ENCODE measurements at places on chromosomes 16 and 17.

DNA sequence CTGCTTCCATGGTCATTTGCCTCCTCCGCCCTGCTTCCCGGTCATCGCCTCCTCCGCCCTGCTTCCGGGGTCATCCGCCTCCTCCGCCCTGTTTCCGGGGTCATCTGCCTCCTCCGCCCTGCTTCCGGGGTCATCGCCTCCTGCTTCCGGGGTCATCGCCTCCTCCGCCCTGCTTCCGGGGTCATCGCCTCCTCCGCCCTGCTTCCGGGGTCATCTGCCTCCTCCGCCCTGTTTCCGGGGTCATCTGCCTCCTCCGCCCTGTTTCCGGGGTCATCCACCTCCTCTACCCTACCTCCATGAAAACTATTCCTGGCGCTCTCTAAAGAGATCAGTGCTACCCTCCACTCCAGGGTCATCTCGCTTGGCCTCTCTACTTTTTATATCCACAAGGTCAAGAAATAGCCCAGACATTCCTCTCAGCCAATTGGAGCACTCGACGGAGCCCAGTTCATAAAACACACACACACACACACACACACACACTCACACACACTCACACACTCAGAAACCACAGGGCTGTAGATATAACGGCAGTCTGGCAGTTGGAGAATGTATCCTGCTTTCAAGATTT, 44.8 kb downstream of the TRARG1 start:
- DNase-seq: no peak

GRCh38 chr17:60039114-60039846, 39.4 kb downstream of the HEATR6 start:
- DNase-seq: no peak

- DNase-seq: no peak
Observed at GRCh38 chr16:54585998-54586340, 299.4 kb upstream of the IRX3 start.

GRCh38 chr17:42185621-42185930, 324 bp upstream of the HCRT start:
- DNase-seq: no peak

GRCh38 chr16:23333034-23333579, 31.0 kb downstream of the SCNN1B start:
- DNase-seq: no peak

DNA sequence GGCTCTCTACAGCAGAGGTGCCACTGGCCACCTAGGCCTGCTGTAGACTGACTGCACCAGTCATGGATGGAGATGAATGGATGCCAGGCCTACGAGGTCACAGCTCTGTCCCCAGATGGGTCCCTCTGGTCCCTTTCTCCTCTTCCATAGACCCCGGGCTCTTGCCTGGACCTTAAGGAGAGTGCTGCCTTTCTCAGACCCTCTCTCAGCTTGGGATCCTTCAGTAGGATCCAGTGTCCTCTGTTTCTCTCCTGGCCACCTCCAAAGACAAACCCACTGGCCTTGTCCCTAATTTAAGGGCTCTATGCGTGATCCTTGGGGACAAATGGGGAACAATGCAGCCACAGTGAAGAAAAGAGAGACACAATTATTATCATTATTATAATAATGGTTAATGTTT, 189.3 kb upstream of the C16orf82 start:
- no peak for DNase-seq

GRCh38 chr17:73118951-73119391, 26.5 kb upstream of the SLC39A11 start:
- DNase-seq: no peak

DNA sequence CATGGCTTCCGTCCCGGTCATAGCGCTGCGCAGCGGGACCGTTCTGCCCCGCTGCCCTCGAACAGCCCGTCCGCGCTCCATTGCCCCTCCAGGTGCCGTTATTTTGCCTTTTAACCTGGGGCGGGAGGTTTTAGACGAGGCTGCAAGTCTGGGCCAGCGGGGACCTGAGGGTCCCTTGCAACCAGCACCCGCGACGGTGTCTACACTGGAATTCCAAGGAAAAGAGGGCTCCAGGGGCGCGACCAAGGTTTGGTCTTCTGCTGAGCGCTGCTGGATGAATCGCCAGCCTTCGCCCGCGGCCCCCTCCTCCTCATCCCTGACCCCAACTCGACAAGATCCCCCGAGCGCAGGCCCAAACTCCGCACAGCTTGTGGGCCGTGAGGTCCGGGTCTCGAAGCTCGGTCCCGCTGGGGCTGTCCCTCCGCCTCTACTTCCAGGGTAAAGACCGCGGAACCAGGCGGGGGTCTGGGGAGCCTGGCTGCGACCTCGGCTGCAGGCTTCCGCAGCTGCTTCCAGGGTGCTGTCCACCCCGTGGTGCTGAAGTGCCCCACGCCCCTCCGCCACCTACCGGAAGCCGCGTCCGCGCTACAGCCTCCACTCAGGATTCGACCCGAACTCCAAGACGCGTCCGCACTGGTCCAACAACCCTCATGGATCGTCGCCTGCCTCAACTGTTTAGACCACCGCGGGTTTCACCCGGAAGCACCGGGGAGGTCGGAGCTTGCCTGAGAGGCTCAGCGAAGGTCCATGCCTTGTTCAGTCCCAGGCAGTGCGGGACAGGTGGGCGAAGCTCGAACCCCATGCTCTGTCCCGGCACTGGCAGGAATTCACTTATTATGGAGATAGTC, 10.1 kb upstream of the CA4 start:
- DNase-seq: peak; percentile 27

DNA sequence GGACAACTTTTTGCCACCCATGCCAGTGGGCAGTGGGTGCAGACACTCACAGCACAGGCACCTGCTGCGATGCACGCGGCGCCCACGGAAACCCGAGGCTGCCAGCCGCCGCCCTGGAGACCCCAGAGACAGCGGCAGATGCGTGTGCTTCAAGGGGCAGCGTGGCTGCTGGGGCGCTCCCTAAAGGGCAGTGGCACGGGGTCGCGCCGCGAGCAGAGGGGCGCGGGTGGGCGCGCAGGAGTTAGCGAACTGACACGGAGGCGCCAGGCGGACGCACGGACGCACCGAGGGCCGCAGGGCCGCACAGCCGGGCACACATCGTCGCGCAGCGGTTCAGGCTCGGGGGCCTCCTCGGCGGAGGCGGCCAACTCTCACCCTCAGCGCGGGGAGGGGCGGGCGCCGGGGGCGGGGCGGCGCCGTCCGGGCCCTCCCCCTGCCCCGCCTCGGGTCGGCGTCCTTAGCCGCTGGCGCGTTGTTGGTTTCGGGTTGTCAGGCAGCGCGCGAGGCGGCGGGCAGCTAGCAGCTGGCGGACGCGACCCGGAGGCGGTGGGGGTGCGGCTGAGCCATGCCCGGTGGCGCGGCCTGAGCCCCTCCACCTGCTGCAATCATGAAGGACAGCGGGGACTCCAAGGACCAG, at the start of gene KIF19:
Gene KIF19 (plus strand): TSS at position 484 of the 637 bp plus-strand sequence. CDS start 124 bp downstream, at position 608.
- DNase-seq: peak; percentile 11

DNA sequence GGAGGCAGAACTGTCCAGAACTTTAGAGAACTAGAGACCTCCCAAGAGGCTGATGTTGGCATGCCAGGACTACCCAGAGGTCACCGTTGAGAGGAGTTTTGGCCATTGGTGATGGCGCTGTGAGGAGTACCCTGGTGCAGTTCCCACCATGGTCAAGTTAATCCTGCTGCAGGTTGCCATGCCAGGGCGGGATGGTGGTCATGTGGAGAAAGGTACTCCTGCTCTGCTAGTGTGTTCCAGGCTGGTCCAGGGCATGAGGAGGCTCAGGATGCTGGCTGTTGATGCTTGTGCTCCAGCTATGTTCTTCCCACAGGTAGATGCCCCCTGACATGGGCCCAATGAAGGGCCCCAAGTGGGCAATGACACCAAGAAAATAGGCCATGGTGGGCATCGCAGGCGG, 4.1 kb upstream of the PHF12 start:
- DNase-seq: no peak

GRCh38 chr17:80460429-80460834, 16.0 kb downstream of the NPTX1 start:
- no peak for DNase-seq

- DNase-seq: no peak
Observed at GRCh38 chr17:7406235-7406825, 1.3 kb upstream of the NLGN2 start.
